ENCODE measurements at places on chromosomes 16 and 17. TPM values are rescaled to one million over a fixed set of nuclear protein-coding genes. Genes with fewer than 3 reads are reported as not detected.

- peaks cover 37% of the 10 kb centered on the region for H3K4me1 ChIP-seq
- DNase-seq = no peak
- peaks cover 1% of the 10 kb centered on the region for H3K27me3 ChIP-seq
- H3K36me3 ChIP-seq = no peaks in the 10 kb centered on the region
- H3K4me3 ChIP-seq = no peak overlapping the region
Measured at GRCh38 chr16:85240982-85241924, 129.0 kb upstream of the CIBAR2 start.

GRCh38 chr17:34367486-34368195 is 4.6 kb upstream of the CCL1 start:
- peaks cover 12% of the 10 kb centered on the region for H3K4me1 ChIP-seq
- no peaks in the 10 kb centered on the region for H3K36me3 ChIP-seq
- peaks cover 14% of the 10 kb centered on the region for H3K27me3 ChIP-seq
- no peak overlapping the region for H3K27ac ChIP-seq

GRCh38 chr17:34556384-34556783 is 23.0 kb upstream of the TMEM132E start:
- no peak for DNase-seq
- no peak overlapping the region for H3K4me3 ChIP-seq
- H3K36me3 ChIP-seq = no peaks in the 10 kb centered on the region
- H3K4me1 ChIP-seq = no peaks in the 10 kb centered on the region
- no peaks in the 10 kb centered on the region for H3K27me3 ChIP-seq

DNA sequence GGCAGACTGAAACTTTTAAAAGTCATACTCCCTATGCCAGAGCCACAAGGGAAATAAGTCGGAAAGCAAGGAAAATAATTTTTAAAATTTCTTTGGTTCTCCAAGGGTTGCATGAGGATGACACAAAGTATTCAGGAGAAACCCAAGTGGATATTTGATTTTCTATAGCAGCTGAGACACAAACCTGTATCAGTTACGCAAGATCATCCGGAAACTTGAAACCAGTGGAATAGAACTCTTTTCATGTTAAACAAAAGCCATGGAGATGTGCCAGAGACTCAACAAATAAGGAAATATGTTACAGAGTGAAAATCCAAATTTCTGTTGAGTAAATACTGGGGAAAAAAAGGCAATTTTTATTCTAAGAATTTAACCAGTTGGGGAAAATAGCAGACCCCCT is 294.7 kb downstream of the KIF2B start:
- DNase-seq = no peak
- no peak overlapping the region for H3K27ac ChIP-seq
- H3K4me3 ChIP-seq = no peak overlapping the region
- no peaks in the 10 kb centered on the region for H3K4me1 ChIP-seq

GRCh38 chr16:4354512-4355409 is 3.6 kb upstream of the PAM16 start:
- H3K36me3 ChIP-seq = no peaks in the 10 kb centered on the region
- DNase-seq = no peak
- no peak overlapping the region for H3K4me3 ChIP-seq
- peaks cover 2% of the 10 kb centered on the region for H3K27me3 ChIP-seq
- H3K27ac ChIP-seq = no peak overlapping the region
- peaks cover 21% of the 10 kb centered on the region for H3K4me1 ChIP-seq

DNA sequence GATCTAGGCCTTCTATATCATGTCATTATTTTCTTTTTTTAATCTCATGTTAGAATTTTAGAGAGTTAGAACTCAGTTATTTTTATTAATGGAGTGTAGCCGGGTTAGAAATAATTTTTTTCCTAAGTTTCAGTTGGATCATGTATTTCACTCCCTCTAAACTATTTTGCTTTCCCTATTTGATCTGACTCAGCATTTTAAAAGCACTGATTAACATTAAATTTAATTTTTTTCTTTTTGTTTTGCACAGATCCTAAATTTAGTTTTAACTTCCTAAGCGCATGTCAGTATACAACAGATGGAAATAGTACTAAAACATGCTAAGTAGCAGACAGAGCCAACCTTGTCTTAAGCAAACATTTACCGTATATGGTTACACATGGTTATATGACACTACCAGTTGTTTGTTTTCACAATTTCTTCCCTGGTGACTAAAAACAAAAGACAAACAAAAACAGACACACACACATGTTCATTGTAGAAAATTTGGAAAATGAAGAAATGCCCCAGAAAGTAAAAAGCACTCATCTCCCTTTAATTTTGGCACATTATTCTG is 33.6 kb upstream of the RAB11FIP4 start:
- no peak for DNase-seq
- H3K4me3 ChIP-seq = no peak overlapping the region
- H3K27me3 ChIP-seq = no peaks in the 10 kb centered on the region
- H3K4me1 ChIP-seq = peaks cover 9% of the 10 kb centered on the region
- H3K27ac ChIP-seq = peak overlapping the region; percentile 30

GRCh38 chr16:80480664-80481063 is 60.1 kb upstream of the DYNLRB2 start:
- no peak for DNase-seq
- H3K4me1 ChIP-seq = no peaks in the 10 kb centered on the region
- no peak overlapping the region for H3K27ac ChIP-seq
- no peaks in the 10 kb centered on the region for H3K36me3 ChIP-seq
- H3K4me3 ChIP-seq = no peak overlapping the region
- H3K27me3 ChIP-seq = no peaks in the 10 kb centered on the region

GRCh38 chr17:61368049-61368831 is 31.4 kb upstream of the TBX2 start:
- no peaks in the 10 kb centered on the region for H3K36me3 ChIP-seq
- no peak overlapping the region for H3K27ac ChIP-seq
- H3K4me1 ChIP-seq = no peaks in the 10 kb centered on the region
- no peak for DNase-seq

DNA sequence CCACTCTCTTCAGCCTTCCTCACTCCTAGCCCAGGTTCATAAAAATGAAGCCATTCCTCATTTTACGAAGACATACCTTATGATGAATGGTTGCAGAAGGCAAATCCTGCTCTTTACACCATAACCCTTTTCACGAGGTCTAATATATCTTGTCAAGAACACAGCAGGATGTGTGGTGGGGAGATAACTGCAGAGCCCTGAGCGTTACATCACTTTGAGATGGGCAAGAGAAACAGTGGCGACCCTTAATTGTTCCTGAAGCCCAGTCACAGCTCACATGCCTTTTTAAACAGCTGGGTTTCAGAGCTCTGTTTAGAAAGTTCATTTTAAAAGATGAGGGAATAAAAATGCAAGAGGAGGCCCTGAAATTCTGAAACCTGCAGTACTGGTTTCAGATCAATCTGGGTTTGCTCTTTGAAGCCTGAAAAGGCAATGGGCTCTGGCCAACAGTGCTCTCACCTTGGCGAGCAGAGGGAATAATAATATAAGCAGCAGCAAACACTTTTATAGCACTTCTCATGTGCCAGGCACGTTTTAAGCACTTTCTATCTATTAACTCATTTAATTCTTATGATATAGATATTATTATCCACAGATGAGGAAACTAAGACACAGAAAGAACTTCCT is 2.9 kb downstream of the FAM117A start:
- H3K27me3 ChIP-seq = peaks cover 53% of the 10 kb centered on the region
- H3K4me3 ChIP-seq = no peak overlapping the region
- H3K27ac ChIP-seq = no peak overlapping the region
- H3K36me3 ChIP-seq = 0 out of 2 replicates have a peak, but pooled peaks cover 6% of the 10 kb centered on the region

DNA sequence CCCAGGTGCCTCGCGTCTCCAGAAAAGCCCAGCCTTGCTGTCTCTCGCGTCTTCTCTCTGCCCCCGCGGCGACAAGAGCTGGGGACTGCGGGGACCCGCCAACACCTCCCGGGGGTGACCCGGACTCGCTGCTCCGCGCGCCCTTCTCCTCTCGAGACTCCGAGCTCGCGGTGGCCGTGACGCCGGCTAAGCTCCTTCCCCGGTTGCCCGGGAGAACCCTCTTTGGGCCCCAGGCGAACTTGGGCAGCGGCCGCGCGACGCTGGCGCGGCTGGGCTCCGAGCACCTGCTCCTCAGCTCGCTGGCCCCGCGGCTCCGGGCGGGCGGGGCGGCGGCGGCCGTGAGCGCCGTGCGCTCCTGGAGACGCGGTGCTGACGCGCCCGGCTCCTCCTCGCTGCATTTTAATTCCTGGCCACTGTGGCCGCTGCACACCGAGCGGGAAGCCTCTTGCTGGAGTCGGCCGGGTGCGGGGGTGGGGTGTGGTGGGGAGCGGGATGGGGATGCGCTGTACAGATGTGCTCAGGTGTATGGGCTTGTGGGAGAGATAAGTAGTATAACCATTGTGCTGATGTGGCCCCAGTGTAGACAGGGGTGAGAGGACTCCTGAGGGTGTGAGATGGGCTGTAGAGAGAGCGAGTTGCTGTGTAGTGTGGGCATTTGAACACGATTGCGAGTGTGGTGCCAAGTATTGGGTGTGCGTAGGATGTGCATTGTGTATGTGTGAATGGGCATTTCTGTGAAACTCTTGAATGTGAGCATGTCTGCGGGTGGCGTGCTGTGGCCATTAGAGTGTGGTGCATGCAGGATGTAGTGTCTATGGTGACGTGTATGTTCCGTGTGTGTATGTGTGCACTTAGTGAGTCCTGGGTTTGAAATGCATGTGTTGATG is at the start of gene ASIC2:
Gene ASIC2, minus strand, starts transcription at position 315 of the 887 bp plus-strand sequence.
- H3K27me3 ChIP-seq = peaks cover 24% of the 10 kb centered on the region
- H3K4me1 ChIP-seq = no peaks in the 10 kb centered on the region

GRCh38 chr16:30144017-30144416 is 21.0 kb upstream of the MAPK3 start:
- peaks cover 15% of the 10 kb centered on the region for H3K27me3 ChIP-seq
- H3K4me3 ChIP-seq = no peak overlapping the region
- peaks cover 7% of the 10 kb centered on the region for H3K36me3 ChIP-seq
- DNase-seq = no peak

DNA sequence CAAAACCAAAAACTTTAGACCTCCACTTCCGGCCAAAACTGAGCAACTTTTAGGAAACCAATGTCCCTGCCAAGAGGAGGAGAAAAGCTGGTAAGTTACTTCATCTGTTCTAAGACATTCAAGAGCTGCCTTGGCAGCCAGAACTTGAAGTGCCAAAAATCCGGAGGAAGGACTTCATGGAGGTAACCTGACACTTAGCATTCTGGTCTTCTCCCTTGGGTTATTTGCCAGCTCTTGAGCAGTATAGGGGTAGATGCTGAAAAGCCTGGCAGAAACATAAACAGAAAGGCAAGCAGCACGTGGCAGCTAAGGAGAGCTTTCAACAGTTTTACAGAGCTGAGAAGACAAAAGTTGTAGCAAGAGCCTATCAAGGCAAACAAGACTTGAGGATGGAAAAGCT is 53.2 kb downstream of the CDYL2 start:
- H3K27me3 ChIP-seq = peaks cover 3% of the 10 kb centered on the region
- peaks cover 34% of the 10 kb centered on the region for H3K4me1 ChIP-seq
- peak overlapping the region; percentile 70 for H3K4me3 ChIP-seq

GRCh38 chr16:6714510-6714909 is 618.1 kb upstream of the RBFOX1 start:
- no peak overlapping the region for H3K27ac ChIP-seq
- DNase-seq = no peak
- H3K4me1 ChIP-seq = no peaks in the 10 kb centered on the region
- no peaks in the 10 kb centered on the region for H3K36me3 ChIP-seq

- no peak overlapping the region for H3K4me3 ChIP-seq
- no peaks in the 10 kb centered on the region for H3K36me3 ChIP-seq
- no peaks in the 10 kb centered on the region for H3K4me1 ChIP-seq
- no peaks in the 10 kb centered on the region for H3K27me3 ChIP-seq
- no peak overlapping the region for H3K27ac ChIP-seq
- no peak for DNase-seq
Measured at GRCh38 chr16:1443403-1443973, 868 bp downstream of the CCDC154 start.

The USP22 gene
- total RNA-seq = 216 TPM

The CMTM1 gene
- 6.2 TPM for total RNA-seq

The HSD11B2 gene
- total RNA-seq = not detected

The CHRNE gene
- not detected for total RNA-seq

The RPTOR gene
- 37.1 TPM for total RNA-seq

The VMO1 gene
- total RNA-seq = 0.46 TPM

The BOLA2B gene
- 112 TPM for total RNA-seq
